Gastrocnemius medialis (tissue), 4 donors: ENCODE measurements at places on chromosomes 4 and X. TPM values are rescaled to one million over a fixed set of nuclear protein-coding genes. Genes with fewer than 3 reads are reported as not detected.

Gene USP11
- total RNA-seq, result 19.4 TPM

GRCh38 chr4:113397114-113397701, 347.8 kb downstream of the ANK2 start:
- H3K4me3 ChIP-seq, result no peak overlapping the region
- H3K4me1 ChIP-seq, result peaks cover 7% of the 10 kb centered on the region
- DNase-seq, result no peak
- no peak overlapping the region for H3K27ac ChIP-seq
- no peaks in the 10 kb centered on the region for H3K27me3 ChIP-seq
- H3K36me3 ChIP-seq, result no peaks in the 10 kb centered on the region

DNA sequence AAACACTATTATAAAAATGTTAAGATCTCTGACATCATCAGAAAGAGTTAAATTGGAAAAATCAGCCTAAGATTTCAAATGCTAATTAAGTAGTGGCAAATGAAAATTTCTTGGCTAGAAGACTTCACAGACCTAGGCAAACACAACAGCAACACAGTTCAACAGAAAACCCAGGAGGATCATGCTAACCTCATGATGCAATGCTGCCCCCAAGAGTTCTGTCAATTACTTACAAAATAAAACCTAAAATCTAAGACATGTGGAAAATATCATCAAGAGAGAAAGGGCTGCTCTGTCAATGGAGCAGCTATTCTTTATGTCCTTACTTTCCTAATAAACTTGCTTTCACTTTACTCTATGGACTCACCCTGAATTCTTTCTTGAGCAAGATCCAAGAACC, 21.0 kb downstream of the S100G start:
- H3K36me3 ChIP-seq, result no peaks in the 10 kb centered on the region
- no peaks in the 10 kb centered on the region for H3K27me3 ChIP-seq
- no peaks in the 10 kb centered on the region for H3K4me1 ChIP-seq
- DNase-seq, result no peak

DNA sequence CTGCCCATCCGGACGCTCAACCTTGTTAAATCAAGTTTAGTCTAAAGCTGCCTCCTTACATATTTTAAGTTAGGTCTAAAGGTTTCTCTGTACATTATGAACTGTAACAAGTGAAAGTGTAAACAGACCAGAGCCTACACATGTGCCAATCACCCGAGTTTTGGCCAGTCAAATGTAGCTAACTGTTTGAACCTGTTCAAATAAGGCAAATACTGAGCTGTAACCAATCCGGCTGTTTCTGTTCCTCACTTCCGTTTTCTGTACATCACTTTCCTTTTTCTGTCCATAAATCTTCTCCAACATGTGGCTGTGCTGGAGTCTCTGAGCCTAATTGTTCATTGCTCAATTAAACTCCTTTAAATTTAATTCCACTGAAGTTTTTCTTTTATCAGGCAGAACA, 113.3 kb upstream of the SHISA3 start:
- no peaks in the 10 kb centered on the region for H3K27me3 ChIP-seq
- no peaks in the 10 kb centered on the region for H3K36me3 ChIP-seq
- H3K4me3 ChIP-seq, result no peak overlapping the region

Gene TRIML2
- not detected for total RNA-seq

DNA sequence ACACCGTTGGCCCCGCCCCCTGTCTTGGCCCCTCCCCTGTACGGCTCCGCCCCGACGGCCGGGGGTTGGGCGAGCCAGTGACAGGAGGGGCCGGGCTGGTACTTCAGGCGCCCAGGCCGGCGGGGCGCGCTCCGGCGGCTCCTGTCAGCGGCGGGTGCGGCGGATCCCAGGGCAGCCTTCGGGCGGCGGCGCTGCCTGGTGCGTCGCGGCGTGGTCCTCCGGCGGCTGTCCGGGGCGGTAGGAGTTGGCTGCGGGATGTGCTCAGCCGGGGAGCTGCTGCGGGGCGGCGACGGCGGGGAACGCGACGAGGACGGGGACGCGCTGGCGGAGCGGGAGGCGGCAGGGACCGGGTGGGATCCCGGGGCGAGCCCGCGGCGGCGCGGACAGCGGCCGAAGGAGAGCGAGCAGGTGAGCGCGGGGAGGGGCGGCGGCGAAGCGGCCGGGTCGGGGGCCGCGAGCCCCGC, at the start of gene FAM241A:
TSS of gene FAM241A (plus strand) at position 129 of the 464 bp plus-strand sequence. CDS start at position 256, 127 bp downstream.
- H3K36me3 ChIP-seq, result no peaks in the 10 kb centered on the region
- no peaks in the 10 kb centered on the region for H3K27me3 ChIP-seq
- H3K27ac ChIP-seq, result peak within 1 kb of the TSS; percentile 79

DNA sequence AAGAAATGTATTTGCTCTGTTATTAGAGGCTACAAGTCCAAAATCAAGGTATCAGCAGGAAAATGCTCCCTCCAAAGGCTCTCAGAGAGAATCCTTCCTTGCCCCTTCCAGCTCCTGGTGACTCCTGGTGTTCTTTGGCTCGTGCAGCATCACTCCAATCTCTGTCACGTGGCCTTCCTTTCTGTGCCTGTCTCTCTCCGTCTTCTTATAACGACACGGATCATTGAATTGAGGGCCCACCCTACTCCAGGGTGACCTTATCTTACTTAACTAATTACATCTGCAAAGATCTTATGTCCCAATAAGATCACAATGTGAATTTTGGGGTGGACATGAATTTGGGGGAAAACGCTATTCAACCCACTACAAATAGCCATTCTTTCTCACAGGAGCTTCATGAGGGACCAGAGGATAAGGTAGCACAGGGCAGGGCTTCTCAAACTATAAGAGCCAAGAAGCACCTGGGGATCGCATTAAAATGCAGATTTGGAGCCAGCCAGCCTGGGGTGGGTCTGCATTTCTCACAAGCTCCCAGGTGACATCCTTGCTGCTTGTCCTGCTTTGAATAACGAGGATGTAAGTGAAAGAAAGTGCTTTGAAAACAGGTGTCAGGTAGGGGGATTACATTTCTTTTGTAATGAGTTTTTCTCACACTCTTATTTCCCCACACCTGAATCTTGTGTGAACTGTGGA, 41.9 kb upstream of the APLN start:
- H3K4me1 ChIP-seq, result no peaks in the 10 kb centered on the region
- no peak overlapping the region for H3K4me3 ChIP-seq
- DNase-seq, result no peak
- no peaks in the 10 kb centered on the region for H3K36me3 ChIP-seq
- no peaks in the 10 kb centered on the region for H3K27me3 ChIP-seq

GRCh38 chr4:152540293-152540674, 4.4 kb upstream of the FBXW7 start:
- no peak overlapping the region for H3K27ac ChIP-seq
- H3K36me3 ChIP-seq, result peaks cover 10% of the 10 kb centered on the region
- no peaks in the 10 kb centered on the region for H3K27me3 ChIP-seq
- H3K4me3 ChIP-seq, result no peak overlapping the region

Gene CFAP299
- not detected for total RNA-seq

- no peaks in the 10 kb centered on the region for H3K4me1 ChIP-seq
- H3K27me3 ChIP-seq, result no peaks in the 10 kb centered on the region
- H3K36me3 ChIP-seq, result no peaks in the 10 kb centered on the region
- H3K4me3 ChIP-seq, result no peak overlapping the region
- H3K27ac ChIP-seq, result no peak overlapping the region
- no peak for DNase-seq
These were observed 166.9 kb downstream of the DEFB131A start for GRCh38 chr4:9611101-9611500.

Gene ATP2B3
- not detected for total RNA-seq

DNA sequence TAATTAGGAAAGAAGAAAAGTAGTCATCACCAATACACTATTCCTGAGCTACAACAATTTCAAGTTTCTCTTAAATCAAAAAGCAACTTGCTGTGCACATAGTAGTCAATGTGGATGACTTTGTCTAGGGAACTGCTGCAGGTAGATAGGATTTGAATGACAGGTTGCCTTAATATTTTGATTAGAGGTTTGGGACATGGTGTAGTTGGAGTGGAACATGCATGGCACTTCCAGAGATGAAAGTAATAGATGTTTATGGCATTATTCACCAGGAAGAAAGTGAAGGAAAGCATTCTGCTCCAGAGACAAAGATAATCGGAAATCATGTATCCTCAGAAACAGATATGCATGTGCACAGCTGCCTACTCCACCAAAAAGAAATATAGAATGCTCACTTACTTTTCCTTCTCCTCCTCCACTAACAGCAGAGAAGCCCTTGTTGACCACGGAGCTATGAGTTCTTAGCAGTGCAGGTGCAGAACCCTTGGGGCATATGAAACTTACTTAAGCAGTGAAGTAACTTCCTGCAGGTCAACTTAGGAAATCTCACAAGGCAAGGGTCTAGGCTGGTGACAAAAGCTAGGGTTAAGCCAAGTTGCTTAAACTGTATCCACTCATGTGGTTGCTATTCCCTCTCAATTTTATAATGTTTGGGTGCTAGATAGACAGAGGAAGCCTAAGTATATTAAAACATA, 390.8 kb downstream of the HNRNPD start:
- H3K4me3 ChIP-seq, result no peak overlapping the region
- no peaks in the 10 kb centered on the region for H3K27me3 ChIP-seq
- no peaks in the 10 kb centered on the region for H3K4me1 ChIP-seq
- no peak for DNase-seq
- H3K36me3 ChIP-seq, result no peaks in the 10 kb centered on the region

Gene IL13RA2
- not detected for total RNA-seq

DNA sequence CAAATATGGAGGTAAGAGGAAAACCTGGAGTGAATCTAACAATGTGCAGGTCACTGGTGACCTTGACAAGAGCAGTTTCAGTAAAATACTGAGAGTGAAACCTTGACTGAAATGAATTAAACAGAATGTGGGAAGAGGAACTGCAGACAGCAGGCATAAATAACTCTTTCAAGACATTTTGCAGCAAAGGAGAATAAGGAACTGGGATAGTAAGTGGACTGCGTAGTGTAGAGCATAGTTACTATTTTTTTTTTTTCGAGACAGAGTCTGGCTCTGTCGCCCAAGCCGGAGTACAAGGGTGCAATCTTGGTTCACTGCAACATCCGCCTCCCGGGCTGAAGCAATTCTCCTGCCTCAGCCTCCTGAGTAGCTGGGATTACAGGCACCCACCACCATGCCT, 24.0 kb downstream of the RBMX start:
- H3K27me3 ChIP-seq, result no peaks in the 10 kb centered on the region
- no peak for DNase-seq
- H3K36me3 ChIP-seq, result no peaks in the 10 kb centered on the region
- H3K4me1 ChIP-seq, result no peaks in the 10 kb centered on the region
- peak overlapping the region; percentile 13 for H3K27ac ChIP-seq

- no peak overlapping the region for H3K4me3 ChIP-seq
- no peak overlapping the region for H3K27ac ChIP-seq
- no peaks in the 10 kb centered on the region for H3K4me1 ChIP-seq
- no peaks in the 10 kb centered on the region for H3K27me3 ChIP-seq
These were observed 58.9 kb upstream of the PGM2 start for GRCh38 chr4:37767546-37767945.

Gene GAGE13
- total RNA-seq, result not detected

DNA sequence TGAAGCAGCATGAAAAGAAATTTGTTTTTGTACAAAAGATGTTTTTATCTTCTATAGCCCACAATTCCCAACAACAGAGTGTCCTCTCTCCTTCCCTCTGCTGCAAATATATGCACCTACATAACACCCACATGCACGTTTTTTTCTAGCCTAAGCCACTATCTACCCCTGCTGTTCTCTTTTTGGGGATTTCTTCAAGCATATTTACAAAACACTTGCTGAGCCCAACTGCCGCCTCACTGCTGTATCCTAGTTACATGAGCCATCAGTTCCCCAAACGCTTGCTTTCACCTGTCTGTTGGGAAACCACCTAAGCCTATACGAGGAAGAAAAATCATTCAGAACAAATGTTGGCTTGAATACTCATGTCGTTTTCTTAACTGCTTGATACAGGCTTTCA, 127.2 kb downstream of the CHRNA9 start:
- DNase-seq, result no peak
- H3K36me3 ChIP-seq, result no peaks in the 10 kb centered on the region
- no peaks in the 10 kb centered on the region for H3K27me3 ChIP-seq
- H3K27ac ChIP-seq, result no peak overlapping the region
- H3K4me1 ChIP-seq, result no peaks in the 10 kb centered on the region

Gene NSD2
- 21.3 TPM for total RNA-seq

DNA sequence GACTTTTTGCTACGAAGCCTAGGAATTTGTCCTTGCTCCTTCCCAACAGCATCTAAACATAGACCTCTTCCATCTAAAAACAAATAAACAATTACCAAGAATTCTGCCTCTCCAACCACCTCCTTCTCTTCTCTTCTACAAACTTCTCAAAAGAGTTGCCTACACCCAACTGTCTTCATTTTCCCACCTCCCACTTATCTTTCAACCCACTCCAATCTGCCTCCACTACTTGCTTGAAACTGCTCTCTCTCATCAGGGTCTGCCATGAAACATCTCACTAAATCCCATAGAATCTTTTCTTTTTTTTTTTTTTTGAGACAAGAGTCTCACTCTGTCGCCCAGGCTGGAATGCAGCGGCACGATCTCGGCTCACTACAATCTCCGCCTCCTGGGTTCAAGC, 902 bp upstream of the FGD1 start:
- no peak for DNase-seq
- peaks cover 4% of the 10 kb centered on the region for H3K27me3 ChIP-seq
- no peaks in the 10 kb centered on the region for H3K36me3 ChIP-seq
- H3K27ac ChIP-seq, result no peak overlapping the region

- H3K27me3 ChIP-seq, result no peaks in the 10 kb centered on the region
- no peaks in the 10 kb centered on the region for H3K4me1 ChIP-seq
- no peak overlapping the region for H3K4me3 ChIP-seq
- no peak overlapping the region for H3K27ac ChIP-seq
These were observed 155.8 kb downstream of the NWD2 start for GRCh38 chr4:37400241-37400881.

Gene SLC6A14
- not detected for total RNA-seq

Gene PHKA1
- 176 TPM for total RNA-seq

- no peaks in the 10 kb centered on the region for H3K27me3 ChIP-seq
- H3K36me3 ChIP-seq, result no peaks in the 10 kb centered on the region
- peak; percentile 14 for DNase-seq
- peaks cover 15% of the 10 kb centered on the region for H3K4me1 ChIP-seq
These were observed 445 bp downstream of the AP1S2 start for GRCh38 chrX:15854080-15854655.

- H3K27me3 ChIP-seq, result no peaks in the 10 kb centered on the region
- no peaks in the 10 kb centered on the region for H3K4me1 ChIP-seq
- H3K4me3 ChIP-seq, result no peak overlapping the region
These were observed 49.4 kb downstream of the RHOH start for GRCh38 chr4:40246011-40246900.

Gene ZGRF1
- total RNA-seq, result 2.9 TPM

DNA sequence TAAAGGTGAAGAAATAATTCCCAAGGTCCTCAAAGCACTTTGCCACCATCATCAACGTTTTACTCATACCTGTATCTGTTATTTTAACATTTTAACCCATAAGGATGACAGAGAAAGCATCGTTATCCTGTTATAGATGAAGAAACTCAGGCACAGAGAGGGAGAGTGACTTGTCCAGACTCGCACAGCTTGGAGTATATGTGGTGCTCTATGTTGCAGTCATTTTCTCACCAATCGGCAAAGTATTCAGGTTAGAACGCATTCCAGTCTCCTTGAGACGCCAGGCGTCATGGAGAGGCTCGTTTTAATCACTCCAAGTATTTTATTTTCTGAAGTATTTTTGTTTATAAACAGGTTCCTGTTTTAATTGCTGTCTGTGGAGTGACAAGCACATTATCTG, 73.5 kb downstream of the IRF2 start:
- peak overlapping the region; percentile 86 for H3K27ac ChIP-seq
- DNase-seq, result no peak
- peaks cover 58% of the 10 kb centered on the region for H3K4me1 ChIP-seq
- H3K27me3 ChIP-seq, result no peaks in the 10 kb centered on the region

GRCh38 chrX:106585478-106585877, 26.3 kb upstream of the RADX start:
- no peak for DNase-seq
- no peaks in the 10 kb centered on the region for H3K4me1 ChIP-seq
- no peaks in the 10 kb centered on the region for H3K36me3 ChIP-seq
- H3K27me3 ChIP-seq, result no peaks in the 10 kb centered on the region
- no peak overlapping the region for H3K4me3 ChIP-seq
- H3K27ac ChIP-seq, result no peak overlapping the region
